ENCODE measurements at places on chromosomes 2 and 18. TPM values are rescaled to one million over a fixed set of nuclear protein-coding genes. Genes with fewer than 3 reads are reported as not detected.

GRCh38 chr2:15756882-15757819 lies 165.5 kb downstream of the DDX1 start:
- peaks cover 8% of the 10 kb centered on the region for H3K4me1 ChIP-seq
- no peaks in the 10 kb centered on the region for H3K36me3 ChIP-seq
- no peaks in the 10 kb centered on the region for H3K27me3 ChIP-seq
- no peak overlapping the region for H3K27ac ChIP-seq

DNA sequence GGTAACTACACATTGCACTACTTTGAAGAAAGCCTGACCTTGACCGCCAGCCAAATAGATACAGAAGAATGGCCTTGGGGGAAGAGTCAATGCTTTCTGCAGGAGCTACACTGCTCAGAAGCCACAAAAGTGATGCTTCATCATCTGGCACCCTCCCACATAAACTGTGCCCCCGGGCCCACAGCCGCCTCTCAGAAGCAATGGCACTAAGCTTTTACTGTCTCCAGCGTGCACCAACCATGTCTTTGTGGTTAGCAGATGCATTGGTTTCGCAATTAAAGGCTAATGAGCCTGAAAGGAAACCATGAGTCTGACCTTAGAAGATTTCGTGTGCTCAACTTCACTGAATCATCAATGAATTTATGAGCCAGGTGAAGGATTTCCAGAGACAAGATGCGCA lies 209.4 kb upstream of the TRIB2 start:
- H3K27me3 ChIP-seq, result no peaks in the 10 kb centered on the region
- no peaks in the 10 kb centered on the region for H3K4me1 ChIP-seq
- H3K27ac ChIP-seq, result no peak overlapping the region
- DNase-seq, result no peak

DNA sequence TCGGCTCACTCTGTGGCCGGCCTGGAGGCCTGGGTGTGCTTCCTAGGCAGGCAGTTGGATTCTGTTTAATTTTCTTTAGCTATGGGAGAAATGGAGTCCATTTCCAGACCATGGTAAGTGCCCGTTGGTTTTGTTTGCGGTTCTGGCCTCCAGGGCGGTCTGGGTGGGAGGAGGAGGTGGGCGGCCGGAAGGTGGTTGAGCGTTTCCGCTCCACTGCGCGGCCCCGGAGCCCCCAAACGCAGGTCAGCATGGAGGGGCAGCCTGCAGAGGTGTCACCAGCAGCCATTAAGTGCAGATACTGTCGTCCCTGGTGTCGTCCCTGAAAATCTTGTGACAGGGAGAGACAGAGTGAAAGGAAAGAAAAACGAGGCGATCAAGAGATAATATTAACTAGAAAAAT lies 303.9 kb downstream of the GBX2 start:
- H3K4me3 ChIP-seq, result no peak overlapping the region
- H3K4me1 ChIP-seq, result no peaks in the 10 kb centered on the region
- no peaks in the 10 kb centered on the region for H3K36me3 ChIP-seq
- H3K27ac ChIP-seq, result no peak overlapping the region
- H3K27me3 ChIP-seq, result no peaks in the 10 kb centered on the region
- no peak for DNase-seq

DNA sequence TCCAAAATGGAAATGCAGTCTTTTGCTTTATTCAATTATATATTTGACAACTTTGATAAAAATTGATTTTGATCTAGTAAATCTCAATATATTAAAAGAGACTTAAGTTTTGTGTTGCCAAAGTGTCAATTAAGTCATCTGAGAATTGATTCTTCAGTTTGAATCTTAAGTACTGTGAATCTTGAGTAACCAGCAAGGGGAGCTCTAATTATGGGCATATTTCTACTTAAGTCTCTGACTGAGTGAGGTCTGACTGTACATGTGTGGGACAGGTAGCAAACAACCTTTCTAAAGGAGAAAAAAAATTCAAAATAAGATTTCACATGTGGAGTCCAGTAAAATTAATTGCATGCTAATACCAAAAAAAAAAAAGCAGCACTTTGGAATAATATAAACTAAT lies 503.7 kb upstream of the SLC8A1 start:
- no peaks in the 10 kb centered on the region for H3K36me3 ChIP-seq
- H3K4me3 ChIP-seq, result no peak overlapping the region
- H3K4me1 ChIP-seq, result no peaks in the 10 kb centered on the region
- H3K27me3 ChIP-seq, result no peaks in the 10 kb centered on the region
- no peak overlapping the region for H3K27ac ChIP-seq

DNA sequence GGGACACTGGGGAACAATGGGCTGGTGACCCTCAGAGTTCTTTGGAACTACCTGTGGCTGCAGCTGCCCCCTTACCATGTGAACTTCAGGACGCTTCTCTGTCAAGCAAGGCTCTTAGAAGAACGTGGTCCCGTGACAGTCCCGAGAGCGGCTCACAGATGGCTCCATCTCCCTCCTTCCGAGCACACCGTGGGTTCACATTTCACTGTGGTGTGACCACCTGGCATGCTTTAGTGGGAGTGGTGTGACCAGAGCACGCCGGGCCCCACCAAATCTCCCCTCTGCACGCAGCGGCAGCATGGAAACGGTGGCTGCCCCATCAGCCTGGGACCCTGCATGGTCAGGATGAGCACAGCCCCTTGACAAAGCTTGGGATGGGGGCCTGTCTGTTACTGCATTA lies 9.7 kb upstream of the TPO start:
- no peaks in the 10 kb centered on the region for H3K4me1 ChIP-seq
- no peak for DNase-seq
- no peaks in the 10 kb centered on the region for H3K36me3 ChIP-seq

DNA sequence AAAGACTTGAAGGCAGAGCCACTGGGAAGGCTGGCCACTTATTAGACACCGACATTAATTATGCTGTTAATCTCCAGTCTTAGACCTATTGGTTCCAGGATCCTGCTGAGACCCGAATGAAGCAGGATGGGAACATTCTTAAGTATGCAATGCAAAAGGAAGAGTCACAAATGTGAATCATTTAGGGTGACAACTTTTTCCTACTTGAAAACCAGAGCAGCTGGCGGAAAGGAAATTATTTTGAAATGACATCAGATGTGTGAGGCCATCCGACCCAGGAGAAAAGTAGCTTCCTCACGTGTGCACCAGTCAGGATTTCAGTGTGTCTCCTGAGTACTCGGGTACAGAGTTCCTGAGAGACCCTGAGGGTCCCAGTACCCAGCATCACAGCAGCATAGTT lies 222.9 kb upstream of the NCKAP5 start:
- H3K4me1 ChIP-seq, result no peaks in the 10 kb centered on the region
- no peak for DNase-seq
- H3K4me3 ChIP-seq, result no peak overlapping the region
- H3K27ac ChIP-seq, result no peak overlapping the region

GRCh38 chr2:233807215-233807865 lies 29.2 kb downstream of the MROH2A start:
- H3K27me3 ChIP-seq, result no peaks in the 10 kb centered on the region
- no peak for DNase-seq

- peaks cover 14% of the 10 kb centered on the region for H3K4me1 ChIP-seq
- no peaks in the 10 kb centered on the region for H3K27me3 ChIP-seq
- H3K4me3 ChIP-seq, result no peak overlapping the region
- DNase-seq, result no peak
- H3K27ac ChIP-seq, result no peak overlapping the region
These were observed 29.3 kb downstream of the CYP26B1 start for GRCh38 chr2:72118386-72118785.

DNA sequence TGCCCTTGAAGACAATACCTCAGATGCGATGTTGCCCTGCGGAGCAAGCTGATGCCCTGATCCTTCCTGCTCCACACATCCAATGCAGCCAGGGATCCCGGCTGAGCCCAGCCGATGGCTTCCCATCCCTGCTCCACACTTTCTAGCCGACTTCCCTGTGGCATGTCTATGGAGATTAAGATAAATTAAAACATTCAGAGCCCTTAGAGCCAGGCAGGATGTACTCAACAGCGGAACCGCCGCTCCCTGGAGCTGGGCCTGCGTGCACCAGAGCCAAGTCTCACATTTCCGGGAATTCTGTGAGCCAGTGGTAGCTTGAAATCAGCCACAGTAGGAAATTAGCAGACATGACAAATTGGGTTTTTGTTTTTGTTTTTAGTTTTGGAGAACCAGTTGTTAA lies 620.6 kb downstream of the GALR1 start:
- H3K4me1 ChIP-seq, result no peaks in the 10 kb centered on the region
- no peaks in the 10 kb centered on the region for H3K36me3 ChIP-seq
- H3K27ac ChIP-seq, result no peak overlapping the region
- H3K27me3 ChIP-seq, result no peaks in the 10 kb centered on the region
- DNase-seq, result no peak

GRCh38 chr2:140248623-140249022 lies 1468.4 kb upstream of the NXPH2 start:
- H3K4me1 ChIP-seq, result no peaks in the 10 kb centered on the region
- no peak overlapping the region for H3K27ac ChIP-seq
- H3K4me3 ChIP-seq, result no peak overlapping the region
- H3K27me3 ChIP-seq, result no peaks in the 10 kb centered on the region
- no peak for DNase-seq
- no peaks in the 10 kb centered on the region for H3K36me3 ChIP-seq

- no peaks in the 10 kb centered on the region for H3K27me3 ChIP-seq
- DNase-seq, result no peak
- H3K27ac ChIP-seq, result no peak overlapping the region
- H3K4me1 ChIP-seq, result no peaks in the 10 kb centered on the region
These were observed 24.5 kb downstream of the ABI2 start for GRCh38 chr2:203352604-203353255.

DNA sequence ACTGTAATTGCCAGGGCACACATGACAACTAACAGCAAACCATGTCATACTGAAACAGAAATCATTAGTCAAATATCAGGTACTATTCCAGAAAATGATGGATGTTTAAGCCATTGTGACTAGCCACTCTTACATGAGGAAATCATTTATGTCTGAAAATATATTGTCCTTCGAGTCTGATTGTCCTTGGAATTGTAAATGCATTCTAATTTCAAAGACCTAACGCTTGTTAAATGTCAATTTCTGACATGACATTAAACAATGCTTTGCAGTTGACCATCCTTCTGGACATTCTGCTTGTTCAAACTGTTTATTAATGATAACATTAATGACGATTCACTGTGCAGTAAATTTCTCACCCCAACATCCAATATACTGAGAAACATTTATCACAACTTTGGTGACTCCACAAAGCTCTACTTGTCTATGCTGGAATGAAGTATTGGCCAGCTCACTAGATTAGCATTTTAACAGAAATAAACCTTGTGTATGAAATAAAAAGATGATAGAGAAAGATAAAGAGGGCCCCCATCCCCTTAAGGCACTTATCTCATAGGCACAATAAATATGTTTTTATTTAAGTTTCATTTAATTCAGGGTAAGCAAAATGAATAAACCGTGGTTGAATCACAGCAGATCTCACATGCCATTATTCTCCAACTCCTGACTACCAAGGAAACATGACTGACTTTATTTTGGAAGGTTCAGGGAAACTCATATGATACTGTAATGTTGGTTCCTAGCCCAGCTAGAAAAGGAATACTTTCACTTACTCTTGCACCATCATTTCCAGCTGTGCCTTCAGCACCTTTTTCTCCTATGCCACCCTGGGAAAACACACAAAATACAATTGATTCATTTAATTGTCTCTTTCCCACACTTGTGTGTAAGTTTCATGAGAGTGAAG lies 82.3 kb downstream of the COL3A1 start:
- H3K4me1 ChIP-seq, result peaks cover 6% of the 10 kb centered on the region
- no peaks in the 10 kb centered on the region for H3K27me3 ChIP-seq

DNA sequence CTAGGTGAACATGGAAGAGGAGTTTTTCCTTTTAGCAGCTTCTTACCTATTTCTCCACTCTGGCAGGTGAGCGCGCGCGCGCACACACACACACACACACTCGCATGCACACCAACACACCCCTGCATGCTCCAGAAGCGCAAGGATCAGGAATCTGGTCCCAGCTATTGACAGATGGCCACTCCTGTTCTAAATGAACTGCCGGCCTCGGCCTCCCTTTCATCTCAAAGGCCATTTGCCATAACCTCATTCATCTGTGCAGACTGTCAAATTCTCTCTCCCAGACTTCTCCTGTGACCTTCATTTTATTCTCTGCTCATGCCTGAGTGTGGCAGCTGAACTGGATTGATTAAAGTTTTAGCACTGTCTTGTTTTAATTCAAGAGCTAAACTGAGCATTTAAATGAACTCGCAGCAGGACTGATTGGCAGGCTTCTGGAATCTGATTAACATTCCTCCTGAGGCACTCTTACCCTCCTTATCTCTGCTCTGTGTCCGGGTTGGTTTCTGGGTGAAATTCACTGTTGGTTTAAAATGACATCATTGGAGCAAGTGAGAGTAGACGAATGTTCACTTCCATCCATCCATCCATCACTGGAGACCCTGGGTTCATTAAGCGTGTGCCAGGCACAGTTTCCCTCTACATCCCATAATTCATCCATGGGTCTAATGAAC lies 58.8 kb downstream of the FECH start:
- no peaks in the 10 kb centered on the region for H3K27me3 ChIP-seq
- peaks cover 6% of the 10 kb centered on the region for H3K4me1 ChIP-seq
- H3K4me3 ChIP-seq, result no peak overlapping the region
- H3K36me3 ChIP-seq, result no peaks in the 10 kb centered on the region
- peak overlapping the region; percentile 34 for H3K27ac ChIP-seq

GRCh38 chr2:173232956-173233744 lies 121.5 kb upstream of the CDCA7 start:
- H3K27ac ChIP-seq, result no peak overlapping the region
- H3K4me3 ChIP-seq, result no peak overlapping the region
- H3K27me3 ChIP-seq, result no peaks in the 10 kb centered on the region
- no peaks in the 10 kb centered on the region for H3K4me1 ChIP-seq

DNA sequence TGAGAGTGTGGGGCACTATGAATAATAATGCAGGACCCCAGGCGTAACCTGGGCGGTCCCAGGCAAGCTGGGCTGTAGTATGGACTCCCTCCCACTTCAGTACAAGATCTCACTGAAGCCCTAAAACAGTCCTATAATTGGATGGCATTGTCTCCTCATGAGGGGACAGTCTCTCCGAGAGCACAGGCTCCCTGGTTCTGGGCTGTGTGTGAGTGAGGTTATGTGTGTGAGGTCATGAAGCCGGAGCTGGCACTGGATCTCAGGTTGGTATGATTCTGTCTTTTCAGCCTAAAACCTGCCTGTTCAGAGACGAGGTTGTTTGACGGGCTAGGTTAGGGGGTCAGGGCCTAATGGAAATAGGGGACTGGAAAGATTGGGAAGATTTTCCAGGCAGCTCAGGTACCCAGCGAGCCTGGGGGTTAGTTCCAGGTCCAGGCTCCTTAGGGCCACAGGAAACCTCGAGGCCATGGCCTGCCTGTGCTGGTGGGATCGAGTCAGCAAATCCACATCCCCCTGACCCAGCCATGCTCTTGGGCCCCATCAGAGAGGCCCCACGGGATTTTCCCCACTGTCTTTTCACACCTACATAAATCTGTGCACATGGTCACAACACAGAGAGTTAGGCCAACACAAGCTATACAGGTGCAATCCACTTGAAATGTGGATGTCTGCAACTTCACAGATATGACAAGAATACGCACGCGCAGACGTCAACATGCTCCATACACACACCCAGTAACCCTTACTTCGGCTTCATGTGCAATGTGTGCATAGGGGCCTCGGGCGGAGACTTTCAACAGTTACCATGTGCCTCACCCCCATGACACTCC lies 94.8 kb downstream of the INHBB start:
- H3K27me3 ChIP-seq, result no peaks in the 10 kb centered on the region
- H3K4me3 ChIP-seq, result no peak overlapping the region
- peaks cover 16% of the 10 kb centered on the region for H3K4me1 ChIP-seq
- no peak overlapping the region for H3K27ac ChIP-seq
- no peaks in the 10 kb centered on the region for H3K36me3 ChIP-seq

GRCh38 chr2:142134911-142135310 lies 4.1 kb upstream of the LRP1B start:
- H3K4me3 ChIP-seq, result no peak overlapping the region
- no peak overlapping the region for H3K27ac ChIP-seq
- no peaks in the 10 kb centered on the region for H3K36me3 ChIP-seq
- no peak for DNase-seq
- no peaks in the 10 kb centered on the region for H3K4me1 ChIP-seq

Gene PIEZO2
- total RNA-seq, result 0.11 TPM

Gene HOXD12
- not detected for total RNA-seq

Gene SUMO1
- total RNA-seq, result 143 TPM

Gene ADRA2B
- total RNA-seq, result 0.12 TPM

Gene ZNF396
- total RNA-seq, result 0.35 TPM

Gene RGPD3
- total RNA-seq, result 0.27 TPM
